NCI-H774 (cell line): ENCODE measurements at places on chromosomes 3 and 15.

- no peak for DNase-seq
These were observed 230.2 kb downstream of the GBE1 start for GRCh38 chr3:81531263-81531662.

DNA sequence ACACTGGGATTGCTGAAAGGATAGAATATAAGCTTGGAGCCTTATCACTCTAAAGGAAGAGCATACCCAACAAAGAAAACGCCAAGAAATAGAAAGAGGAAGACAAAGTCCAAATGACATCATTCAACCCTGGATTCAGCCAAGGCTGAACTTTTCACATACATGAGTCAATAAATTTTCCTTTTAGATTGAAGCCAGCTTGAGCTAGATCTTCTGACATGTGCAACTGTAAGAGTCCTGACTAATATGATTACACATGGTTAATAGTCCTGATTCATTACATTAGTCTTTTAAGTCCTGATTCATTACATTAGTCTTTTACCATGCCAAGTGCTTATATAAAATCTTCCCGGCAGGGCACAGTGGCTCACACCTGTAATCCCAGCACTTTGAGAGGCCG is 13.6 kb upstream of the DENND6A start:
- DNase-seq = no peak

- no peak for DNase-seq
These were observed 13.9 kb downstream of the ITGB5 start for GRCh38 chr3:124873226-124873625.

GRCh38 chr3:13801361-13802204 is 78.3 kb downstream of the WNT7A start:
- no peak for DNase-seq

- no peak for DNase-seq
These were observed 70.5 kb upstream of the TSEN2 start for GRCh38 chr3:12413721-12414255.

DNA sequence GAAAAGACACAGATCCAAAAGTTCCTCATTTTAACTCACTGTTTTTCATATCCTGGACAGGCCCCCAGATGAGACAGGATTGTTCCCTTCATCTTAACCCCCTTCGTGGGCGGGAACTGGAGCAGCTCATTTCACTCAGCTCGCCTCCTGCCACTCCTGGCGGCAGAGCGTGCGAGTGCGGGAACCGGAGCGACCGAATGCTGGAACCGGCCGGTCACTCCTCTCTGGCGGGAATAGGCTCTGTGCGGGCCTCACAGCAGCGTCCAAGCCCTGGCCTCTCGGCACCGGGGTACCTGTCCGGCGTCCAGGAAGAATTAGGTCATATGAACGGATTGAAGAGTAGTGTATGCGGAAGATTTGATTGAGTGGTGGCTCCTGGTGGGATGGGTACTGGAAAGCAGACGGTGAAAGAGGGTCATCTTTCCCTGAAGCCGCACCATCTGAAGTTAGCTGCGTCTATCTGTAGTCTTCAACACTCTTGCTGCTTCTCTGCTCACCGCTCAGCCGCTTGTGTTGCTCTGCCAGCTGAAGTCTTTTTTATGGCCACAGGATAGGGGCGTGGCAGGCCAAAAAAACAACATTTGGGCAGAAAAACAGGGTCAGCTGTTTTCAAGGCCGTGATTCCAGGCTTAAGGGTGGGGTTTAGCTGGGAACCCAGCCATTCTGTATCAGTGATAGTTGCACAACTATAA is 42.3 kb upstream of the FXR1 start:
- DNase-seq = no peak

DNA sequence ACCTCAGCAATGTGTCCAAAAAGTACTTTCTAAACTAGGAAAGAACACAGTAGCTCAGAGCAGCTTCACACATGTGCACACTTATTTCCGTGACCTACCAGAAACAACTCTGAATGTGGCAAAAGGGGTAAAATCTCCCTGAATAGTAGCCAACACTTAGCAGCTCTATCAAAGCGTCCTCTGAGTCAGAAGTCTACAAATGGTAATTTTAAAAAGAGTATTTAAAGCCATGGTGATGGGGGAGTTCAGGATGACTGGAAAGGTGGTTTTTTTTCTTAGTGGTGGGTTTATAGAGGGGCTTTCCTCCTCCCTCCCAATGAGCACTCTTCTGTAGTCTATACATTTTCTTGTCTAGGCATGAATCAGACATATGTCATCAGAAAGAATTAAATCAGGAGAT is 223.8 kb upstream of the PRICKLE2 start:
- DNase-seq = no peak

- DNase-seq = no peak
These were observed 240.1 kb upstream of the IGF1R start for GRCh38 chr15:98408231-98408630.

DNA sequence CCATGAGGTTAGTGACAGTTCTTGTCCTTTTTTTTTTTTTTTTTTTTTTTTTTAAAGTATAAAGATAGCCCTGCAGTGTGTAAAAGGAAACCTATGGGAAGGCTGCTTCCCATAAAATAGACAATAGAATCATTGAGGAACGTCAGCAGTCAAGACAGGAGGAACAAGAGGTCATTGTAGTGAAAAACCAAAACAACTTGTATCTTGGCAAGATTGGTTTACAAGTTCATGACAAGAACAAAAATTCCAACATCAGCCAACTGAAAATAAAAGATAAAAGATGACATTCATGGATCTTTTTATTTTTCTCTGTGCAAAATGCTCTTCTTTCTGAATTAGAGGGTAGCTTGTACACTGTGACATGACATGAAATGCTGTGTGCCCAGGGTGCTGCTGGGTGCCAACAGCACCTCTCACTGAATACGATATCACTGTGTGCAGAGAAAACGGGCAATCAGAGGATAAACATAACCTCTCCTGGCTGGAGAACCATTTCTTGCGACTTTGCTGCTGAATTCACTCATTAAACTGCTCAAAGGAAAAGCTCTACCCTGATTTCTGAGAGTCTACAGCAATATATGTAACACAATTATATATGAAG is 30.1 kb upstream of the IP6K2 start:
- DNase-seq = no peak

- DNase-seq = no peak
These were observed 41.0 kb upstream of the PRICKLE2 start for GRCh38 chr3:64266065-64266931.

- DNase-seq = peak; percentile 81
These were observed 70.4 kb downstream of the KLF13 start for GRCh38 chr15:31396881-31397560.

GRCh38 chr15:66580643-66581042 is 14.8 kb upstream of the LCTL start:
- DNase-seq = no peak

- no peak for DNase-seq
These were observed 8.3 kb upstream of the LMOD3 start for GRCh38 chr3:69130689-69131088.

GRCh38 chr3:108453565-108453964 is 56.8 kb downstream of the MYH15 start:
- DNase-seq = no peak

DNA sequence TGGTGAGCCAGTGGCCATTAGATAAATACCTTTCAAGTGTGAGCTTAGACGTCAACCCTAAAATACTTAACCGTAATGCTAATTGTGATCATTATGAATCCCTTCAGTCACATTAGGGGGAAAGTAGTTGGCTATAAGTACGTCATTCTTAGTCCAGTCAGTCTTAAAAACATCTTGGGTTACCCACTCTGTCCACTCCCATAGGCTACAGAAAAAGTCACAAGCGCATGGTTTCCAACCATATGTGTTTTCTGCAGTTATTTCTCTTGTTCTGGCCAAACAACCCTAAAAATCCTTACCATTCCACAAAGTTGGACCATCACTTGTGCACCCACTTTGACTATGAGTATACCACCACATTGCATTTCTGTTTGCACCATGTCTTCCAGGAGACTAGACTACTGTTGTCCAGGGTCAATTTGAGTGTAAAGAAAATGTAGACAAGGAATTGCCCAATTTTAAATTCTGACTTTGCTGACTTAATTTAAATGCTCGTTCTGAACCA is 3.3 kb downstream of the RPL15 start:
- no peak for DNase-seq

DNA sequence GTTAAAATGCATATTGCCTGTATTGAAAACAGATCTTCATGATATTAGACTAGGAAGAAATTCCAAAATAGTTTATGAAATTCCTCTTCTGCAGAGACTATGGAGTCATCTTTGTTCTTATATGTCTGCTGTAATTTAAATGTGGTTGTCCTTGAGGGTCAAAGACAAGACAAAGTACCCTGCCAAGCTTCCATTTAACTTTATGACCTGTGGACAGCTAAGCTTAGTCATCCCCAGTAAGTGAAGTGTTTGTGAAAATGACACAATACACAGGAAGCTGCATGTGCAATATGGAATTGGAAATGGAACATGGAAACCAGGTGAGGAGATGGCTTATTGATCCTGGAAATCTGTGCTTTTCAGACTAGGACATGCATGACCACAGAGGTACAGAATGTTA is 68.5 kb upstream of the GBE1 start:
- no peak for DNase-seq

DNA sequence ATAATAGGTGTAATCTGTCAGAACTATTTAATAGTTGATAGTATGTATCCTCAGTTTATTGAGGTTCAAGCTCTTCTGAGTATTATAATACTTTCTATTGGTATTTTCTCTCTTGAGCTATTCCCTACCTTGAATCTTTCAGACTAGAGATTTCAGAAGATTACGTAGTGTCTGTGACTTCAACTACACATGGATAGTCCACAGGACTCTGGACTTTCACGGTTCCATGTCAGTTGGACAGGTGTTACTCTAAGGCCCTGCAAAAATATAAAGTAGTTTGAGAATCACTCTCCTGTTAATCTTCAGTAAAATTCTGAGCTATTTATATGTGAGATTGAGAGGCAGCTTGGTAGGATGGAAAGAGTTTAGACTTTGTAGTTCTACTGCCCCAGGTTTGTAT is 353.5 kb upstream of the TPRG1 start:
- no peak for DNase-seq

DNA sequence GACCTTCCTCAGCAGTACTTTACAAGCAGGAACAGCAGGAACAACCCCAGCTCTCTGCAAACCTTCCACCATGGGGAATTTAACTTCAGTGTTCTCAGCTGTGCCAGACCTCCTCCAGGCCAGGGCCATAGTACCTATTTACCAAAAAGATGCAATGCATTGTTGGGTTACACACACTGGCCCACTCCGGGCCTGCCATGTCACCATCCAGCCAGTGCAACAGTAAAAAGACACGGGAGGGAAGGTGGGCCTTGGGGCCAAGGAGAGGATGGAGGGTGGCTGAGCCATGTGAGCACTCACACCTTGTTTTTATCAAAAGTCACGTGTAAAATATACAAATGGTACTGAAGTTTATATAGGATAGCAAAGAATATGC is 157.0 kb downstream of the GABRB3 start:
- DNase-seq = no peak

DNA sequence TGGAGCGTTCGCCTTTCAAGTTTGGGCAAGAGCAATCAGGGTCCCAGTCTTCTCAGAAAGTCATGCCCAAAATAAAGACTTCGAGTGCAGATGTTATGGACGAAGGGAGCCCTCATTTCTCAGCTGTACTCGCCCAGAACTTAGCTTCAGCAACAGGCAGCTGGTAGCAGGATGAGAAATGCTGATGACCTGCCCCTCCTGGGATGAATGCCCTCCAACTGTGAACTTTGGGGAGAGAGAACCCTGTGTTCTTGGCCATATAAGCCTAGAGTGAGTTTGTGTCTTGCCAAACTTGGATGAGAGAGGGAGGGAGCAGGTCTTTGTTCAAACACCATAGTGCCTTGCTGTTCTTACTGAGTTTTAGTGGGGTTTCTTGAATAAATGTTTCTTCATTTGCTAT is 400.3 kb downstream of the LRTM1 start:
- no peak for DNase-seq

DNA sequence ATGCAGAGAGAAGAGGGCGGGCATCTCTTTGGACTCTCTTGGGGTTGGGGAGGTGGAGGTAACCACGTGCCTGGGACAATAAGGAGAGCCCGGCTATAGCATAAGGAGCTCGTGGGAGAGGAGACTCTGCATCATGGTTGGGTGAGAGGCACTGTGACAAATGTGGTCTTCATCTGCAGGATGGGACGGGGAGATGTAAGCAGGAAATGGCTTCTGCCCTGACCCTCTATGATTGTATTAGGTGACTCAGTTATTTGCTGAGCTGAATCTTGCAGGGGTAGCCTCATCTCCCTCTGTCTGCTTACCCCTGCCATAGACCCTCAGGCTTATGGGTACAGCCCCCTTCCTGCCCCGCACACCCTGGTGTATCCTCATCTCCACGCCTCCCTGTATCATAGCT is 48.7 kb downstream of the CORO2B start:
- DNase-seq = no peak

DNA sequence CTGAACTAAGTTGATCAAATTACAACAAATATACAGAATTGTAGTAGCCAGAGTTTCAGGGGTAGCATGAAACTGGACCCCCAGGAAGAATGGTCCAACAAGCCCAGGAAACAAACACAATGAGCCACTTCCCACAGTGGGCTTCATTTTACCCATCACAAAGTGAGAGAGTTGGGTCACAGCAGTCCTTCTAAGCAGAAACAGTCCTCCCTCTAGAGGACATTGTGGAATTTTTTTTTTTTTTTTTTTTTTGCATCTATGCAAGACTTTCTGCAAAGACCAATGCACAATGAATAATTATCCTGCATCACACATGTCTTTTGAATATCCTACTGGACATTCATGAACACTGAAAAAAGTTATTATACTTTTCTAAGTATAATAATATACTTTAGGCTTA is 73.8 kb upstream of the ATP13A5 start:
- DNase-seq = no peak

DNA sequence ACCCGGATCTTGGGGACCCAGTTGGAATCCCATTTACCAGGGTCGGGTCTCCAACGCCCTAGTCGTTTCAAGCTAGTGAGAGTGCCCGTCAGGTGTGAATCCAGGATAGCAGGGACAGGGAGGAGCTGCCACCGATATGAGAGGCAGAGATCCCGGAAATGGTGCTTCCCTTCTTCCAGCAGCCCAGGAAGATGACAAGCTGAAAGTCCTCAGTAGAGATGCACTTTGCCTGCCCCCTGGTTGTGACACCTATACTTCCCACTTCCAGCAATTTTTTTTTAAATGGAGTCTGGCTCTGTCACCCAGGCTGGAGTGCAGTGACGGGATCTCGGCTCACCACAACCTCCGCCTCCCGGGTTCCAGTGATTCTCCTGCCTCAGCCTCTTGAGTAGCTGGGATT is 503.0 kb downstream of the NTRK3 start:
- DNase-seq = peak; percentile 29
